ENCODE measurements at places on chromosomes 11 and 22. TPM values are rescaled to one million over a fixed set of nuclear protein-coding genes. Genes with fewer than 3 reads are reported as not detected.

CASP12 gene
- polyA plus RNA-seq: 0.49 TPM

- DNase-seq: no peak
Observed at GRCh38 chr11:133936136-133936535, 20.6 kb downstream of the IGSF9B start.

CARD18 gene
- polyA plus RNA-seq: not detected

- no peak for DNase-seq
Observed at GRCh38 chr22:41902932-41903421, 11.9 kb downstream of the SHISA8 start.

GRCh38 chr11:46338988-46339666 is 8.1 kb upstream of the DGKZ start:
- DNase-seq: no peak

DNA sequence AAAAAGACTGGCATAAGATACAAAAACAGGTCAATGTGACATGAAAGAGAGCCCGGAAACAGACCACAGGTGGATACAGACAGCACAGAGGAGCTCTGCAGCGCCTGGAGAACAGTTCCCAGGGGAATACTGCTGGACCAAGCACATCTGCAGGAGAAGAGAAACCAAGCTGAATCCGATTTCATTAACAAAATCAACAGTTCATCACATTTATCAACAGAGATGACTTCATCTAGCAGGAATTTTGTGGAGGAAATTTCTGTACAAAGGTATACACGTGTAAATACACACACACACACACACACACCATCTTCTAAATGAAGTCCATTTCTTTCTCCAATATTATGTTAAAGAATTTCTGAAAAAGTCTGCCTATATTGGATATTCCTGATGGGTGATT is 17.1 kb downstream of the YPEL1 start:
- no peak for DNase-seq

DNA sequence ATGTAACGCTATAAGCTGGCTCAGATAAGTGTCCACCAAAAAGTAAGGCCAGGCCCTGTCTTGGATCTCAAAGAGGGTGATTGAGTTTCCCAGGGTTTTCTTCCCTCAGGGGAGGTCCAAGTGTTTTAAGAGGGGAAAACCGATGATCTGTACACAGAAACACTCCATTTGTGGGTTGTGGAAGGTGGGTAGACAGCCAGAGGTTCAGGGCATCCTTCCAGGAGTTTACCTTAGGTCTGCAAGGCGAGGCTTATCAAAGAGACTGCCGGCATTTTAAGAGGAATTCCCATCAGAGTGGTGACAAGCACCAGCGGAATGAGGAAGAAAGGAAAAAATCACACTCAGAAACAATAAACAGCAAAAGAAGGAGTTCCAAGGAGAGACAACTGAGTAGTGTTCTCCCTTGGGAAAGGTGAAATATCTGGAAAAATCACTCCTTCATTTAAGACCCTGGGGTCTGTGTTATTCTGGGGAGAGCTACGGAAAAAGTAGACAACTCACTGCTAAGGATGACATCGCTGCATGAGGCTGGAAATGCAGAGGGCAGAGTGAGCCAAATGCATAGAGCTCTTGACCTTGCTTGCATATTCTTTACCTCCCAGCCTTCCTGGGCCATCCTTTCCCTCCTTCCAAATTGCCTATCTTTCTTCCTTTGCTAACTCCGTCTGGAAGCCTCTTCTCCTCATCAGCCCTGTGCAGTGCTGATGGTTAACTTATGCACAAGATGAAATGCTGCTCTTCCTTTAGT is 22.1 kb upstream of the MMP7 start:
- peak; percentile 13 for DNase-seq

- DNase-seq: no peak
Observed at GRCh38 chr22:25739659-25740344, 2.2 kb upstream of the MYO18B start.

DNA sequence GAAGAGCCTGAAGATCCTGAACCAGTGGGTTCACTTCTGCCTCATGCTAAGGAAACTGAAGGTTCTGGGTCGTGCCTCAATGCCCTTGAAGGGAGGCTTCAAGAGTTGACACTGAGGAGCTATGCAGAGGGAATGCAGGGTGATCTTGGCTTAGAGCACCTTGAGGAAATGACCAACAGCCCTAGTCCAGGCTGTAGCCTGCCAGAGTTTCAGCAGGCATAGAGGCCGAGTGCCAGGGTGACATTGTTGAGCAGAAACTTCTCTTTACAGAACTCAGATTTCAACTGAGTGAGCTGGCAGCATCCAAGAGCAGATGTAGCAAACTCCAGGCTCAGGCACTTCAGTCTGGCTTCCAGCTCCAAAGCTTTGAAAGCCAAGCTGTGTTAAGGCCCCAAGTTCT is 23.1 kb upstream of the CAPRIN1 start:
- DNase-seq: no peak

DNA sequence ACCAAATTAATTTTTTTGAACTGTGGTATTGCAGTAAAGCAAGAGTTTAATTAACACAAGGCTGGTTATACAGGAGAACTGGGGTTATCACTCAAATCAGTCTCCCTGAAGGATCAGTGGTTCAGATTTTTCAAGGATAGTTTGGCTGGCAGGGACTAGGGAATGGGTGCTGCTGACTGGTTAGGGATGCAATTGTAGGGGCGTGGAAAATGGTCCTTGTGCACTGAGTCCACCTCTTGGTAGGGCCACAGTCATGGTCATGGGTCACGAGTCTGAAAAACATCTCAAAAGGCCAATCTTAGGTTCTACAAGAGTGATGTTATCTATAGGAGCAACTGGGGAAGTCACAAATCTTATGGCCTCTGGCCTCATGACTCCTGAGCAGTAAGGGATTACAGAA is 27.9 kb downstream of the MCHR1 start:
- DNase-seq: no peak

GRCh38 chr22:47333625-47334024 is 571.2 kb downstream of the TBC1D22A start:
- no peak for DNase-seq

- DNase-seq: no peak
Observed at GRCh38 chr11:76861490-76861953, 804 bp downstream of the ACER3 start.

CCDC88B gene
- polyA plus RNA-seq: 13.5 TPM

CARD16 gene
- 25.6 TPM for polyA plus RNA-seq

C22orf31 gene
- polyA plus RNA-seq: 1.5 TPM

DNA sequence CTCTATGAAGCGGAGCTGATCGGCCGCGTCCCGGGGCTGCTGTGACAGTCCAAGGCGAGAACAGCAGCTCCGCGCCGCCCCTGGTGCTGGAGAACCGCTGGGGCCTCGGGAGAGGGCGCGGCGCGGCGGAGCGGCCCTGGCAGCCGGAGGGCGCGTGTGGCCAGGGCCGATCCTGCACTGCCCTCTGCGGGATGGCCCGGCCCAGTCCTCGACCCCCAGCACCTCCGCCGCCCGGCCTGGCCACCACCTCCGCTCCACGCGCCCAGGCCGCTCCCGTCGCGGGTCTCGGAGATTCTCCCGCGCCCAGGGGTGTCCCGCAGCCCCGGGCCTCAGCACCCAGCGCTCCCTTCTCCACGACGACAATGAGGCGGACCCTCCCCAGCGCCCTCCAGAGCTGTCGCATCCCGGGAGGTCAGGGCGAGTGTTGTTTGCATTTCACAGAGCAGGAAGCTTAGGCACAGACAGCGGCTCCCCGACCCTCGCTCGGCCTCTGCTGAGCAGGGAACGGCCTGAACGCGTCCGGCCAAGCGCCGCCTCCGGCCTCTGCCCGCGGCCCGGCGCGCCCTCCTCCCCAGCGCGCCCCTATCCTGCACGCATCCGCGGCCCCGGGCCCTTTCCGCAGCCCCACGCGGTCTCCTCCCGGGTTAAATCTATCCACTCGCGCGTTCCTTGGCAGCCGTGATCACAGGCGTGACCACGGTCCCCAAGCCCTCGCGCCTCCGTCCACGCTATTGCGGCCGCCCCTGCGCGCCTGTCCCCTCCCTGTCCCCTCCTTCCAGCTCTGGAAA is 109.7 kb downstream of the WNT7B start:
- DNase-seq: peak; percentile 31

- DNase-seq: no peak
Observed at GRCh38 chr11:45924036-45924915, 1.8 kb downstream of the LARGE2 start.

- peak; percentile 60 for DNase-seq
Observed at GRCh38 chr11:65355013-65355775, 643 bp downstream of the TIGD3 start.

DNA sequence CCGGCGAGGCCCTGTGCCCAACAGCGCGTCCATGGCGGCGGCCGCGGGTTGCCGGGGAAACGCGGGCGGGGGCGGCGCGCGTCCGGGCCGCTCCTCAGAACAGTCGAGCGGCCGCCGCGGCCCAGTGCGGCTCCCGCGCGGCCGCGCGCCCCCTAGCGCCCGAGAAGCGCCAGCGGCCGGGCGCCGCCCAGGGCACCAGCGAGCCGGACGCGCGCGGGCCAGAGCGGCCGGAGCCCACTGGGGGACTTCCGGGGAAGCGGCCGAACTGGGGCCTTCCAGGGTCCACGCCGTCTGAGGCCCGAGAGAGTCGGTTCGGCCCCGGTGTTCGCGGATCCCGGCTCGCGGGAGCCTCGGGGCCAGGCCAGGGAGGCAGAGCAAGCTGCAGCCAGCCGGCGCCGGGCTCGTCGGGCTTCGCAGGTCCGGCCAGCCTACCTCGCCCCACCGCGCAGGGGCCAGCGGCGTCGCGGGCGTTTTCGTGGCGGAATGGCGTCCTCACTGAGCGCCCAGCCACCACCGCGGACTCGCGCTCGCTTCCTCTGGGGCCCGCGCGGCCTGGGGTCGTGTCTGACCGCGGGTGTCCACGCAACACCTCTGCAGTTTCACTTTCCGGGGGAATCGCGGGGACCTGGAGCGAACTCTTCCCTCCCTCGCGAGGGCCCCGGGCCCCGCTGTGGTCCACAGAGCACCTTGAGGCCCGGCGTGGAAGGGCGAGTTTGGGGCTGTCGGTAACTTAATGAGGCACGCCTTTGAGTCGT is at the start of gene DENND6B:
DENND6B (minus strand) TSS at position 57 of the 755 bp plus-strand sequence; CDS start at position 33, 24 bp downstream.
- DNase-seq: peak; percentile 85

PAX6 gene
- 6.7 TPM for polyA plus RNA-seq

- no peak for DNase-seq
Observed at GRCh38 chr22:17314487-17314886, 54.8 kb upstream of the CECR2 start.

CBLIF gene
- polyA plus RNA-seq: 0.52 TPM

KCNE3 gene
- 33.1 TPM for polyA plus RNA-seq

PARVA gene
- polyA plus RNA-seq: 35.9 TPM

PGGHG gene
- polyA plus RNA-seq: 53.8 TPM

GRCh38 chr11:36817336-36817965 is 219.4 kb upstream of the RAG2 start:
- DNase-seq: no peak

- peak; percentile 58 for DNase-seq
Observed at GRCh38 chr22:27628891-27629631, 172.5 kb downstream of the MN1 start.

DNA sequence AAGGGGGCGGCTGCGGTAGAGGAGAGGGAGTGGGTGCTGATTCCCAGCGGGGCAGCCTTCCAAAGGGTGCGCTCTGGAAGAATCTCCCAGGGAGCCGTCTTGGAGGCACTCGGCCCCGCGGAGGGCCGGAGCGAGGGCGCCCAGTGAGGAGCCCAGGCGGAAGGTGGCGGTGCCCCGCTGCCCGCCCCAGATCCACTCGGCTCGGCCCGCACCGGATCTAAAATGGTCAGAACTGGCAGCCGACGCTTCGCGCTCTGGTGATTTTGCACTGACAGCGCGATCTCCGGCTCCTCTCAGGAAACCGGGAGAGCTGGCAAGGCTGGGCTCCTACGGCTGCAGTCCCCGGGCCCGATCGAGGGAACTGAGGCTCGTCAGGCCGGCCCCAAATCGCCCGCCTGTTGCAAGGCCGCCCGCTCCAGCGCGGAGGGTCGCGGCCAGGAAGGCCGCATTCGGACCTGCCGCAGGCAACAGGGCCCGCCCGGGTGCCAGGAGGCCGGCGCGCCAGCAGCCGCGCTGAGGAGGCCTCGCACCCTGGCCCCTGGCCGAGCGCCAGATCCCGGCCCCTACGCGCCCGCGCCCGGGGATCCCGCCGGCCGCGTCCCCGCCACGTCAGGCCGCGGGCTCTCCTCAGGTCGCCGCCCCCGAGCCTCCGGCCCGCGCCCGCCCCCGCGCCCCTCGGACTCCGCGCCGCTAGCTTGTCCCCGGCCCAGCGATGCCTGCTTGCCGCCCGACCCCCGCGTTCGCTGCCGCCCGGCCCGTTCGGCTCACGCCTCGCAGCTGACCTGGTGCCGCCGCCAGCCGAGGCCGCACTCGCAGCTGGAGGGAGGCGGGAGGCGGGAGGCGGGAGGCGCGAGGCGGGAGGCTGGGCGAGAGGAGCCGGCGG is at the start of gene KLHL22:
KLHL22 (minus strand) TSS at position 818 of the 883 bp plus-strand sequence. CDS start 6,584 bp downstream, outside the sequence.
- peak; percentile 32 for DNase-seq

- no peak for DNase-seq
Observed at GRCh38 chr22:43377896-43378704, 33.7 kb upstream of the MPPED1 start.

DNA sequence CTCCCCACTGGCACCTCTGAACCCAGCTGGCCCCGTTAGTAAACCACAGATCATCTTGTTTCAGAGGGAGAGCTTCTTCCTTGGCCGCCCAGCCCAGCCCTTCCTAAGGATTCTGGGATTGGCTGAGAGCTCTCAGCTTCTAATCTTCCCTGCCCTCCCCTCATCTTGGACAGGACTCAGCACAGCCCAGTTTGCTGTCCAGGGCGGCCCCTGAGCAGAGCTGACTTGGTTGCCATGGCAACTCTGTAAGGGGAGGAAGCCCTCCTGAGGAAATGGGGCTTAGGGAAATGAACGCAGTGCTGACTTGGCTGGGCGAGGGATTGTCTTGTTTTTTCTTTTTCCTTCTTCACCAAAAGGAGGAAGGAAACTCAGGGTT is 4.6 kb downstream of the APOL4 start:
- DNase-seq: no peak

DNA sequence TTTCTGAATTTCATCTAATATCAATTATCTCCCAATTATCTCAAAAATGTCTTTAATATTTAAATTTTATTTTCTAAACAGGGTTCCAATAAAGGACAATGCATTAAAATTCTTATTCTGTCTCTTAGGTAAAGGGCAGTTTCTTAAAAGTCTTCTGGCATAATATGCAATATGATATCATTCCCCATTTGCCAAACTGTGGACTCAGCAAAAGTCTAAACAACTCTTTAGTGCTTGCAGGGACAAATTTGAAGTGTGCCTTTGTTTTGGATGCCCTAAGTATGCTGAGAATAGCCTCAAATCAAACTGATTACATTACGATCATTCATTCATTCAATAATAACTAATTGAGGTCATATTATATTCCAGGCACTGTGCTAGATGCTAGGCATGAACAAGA is 281.0 kb upstream of the KIRREL3 start:
- DNase-seq: no peak

DNA sequence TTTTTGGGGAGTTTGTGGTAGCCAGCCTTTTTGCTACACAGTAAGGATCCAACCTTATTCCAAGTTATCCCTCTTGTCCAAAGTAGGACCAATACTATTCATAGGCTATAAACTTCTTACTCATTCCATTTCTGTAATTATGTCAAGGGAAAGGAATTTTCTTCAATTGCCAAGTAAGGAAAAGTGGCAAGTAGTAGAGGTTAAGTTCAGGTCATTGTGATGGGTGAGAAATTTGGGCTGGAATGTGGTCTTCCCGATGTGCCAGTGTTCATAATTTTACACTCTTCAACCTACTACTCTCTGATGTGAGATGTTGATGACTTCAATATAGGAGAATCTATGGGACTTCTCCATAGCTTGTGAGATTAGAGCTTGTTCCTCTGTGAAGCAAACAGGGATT is 648.8 kb downstream of the METTL15 start:
- DNase-seq: no peak

GRCh38 chr11:33761471-33761870 is 12.8 kb downstream of the FBXO3 start:
- DNase-seq: no peak

- no peak for DNase-seq
Observed at GRCh38 chr11:129302386-129303101, 73.1 kb upstream of the BARX2 start.

Data from large intestine (tissue), 12 donors.